ENCODE measurements at places on chromosomes 6 and 20.

DNA sequence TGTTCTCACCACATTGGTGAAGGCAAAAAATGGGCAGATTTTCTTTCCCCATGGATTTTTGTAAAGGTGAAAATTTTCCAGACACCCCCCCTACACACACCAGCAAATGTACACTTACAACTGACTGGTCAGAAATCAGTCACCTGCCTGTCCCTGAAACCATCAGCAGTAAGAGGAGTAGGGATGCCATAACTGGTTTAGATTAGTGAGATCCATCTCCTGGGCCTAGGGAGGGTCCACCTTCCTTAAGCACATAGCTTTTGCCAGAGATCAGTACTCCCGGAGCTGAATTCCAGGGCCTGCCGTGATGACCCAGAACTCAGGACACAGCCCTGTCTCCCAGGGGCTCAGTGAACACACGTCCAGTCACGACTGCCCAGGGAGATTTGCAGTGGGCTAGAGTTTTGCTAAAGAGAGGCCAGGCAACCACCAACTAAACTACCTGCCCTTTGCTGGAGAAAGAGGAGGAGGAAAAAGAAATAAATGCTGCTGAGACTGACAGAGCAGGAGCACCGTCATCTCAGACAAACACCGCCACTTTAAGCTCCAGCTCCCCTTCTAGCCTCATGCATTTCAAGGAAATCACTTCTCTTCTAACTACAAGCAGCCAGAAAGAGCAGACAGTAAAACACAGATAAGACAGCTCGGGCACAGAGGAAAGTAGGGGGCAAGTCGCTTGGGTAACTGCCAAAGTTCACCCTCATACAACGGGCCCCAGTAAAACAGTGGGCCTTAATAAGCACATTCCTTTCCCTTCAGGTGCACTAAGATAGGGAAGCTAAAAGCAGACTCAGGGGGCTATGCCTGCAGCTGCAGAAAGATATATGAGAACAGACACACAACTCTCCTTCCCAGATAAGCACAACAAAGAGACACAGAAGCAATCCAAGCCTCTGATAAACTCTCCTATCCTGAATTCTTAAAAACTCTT is 82.6 kb upstream of the SPTLC3 start:
- no peak for DNase-seq

- DNase-seq, result no peak
Measured at GRCh38 chr6:80767808-80768207, 661.3 kb downstream of the BCKDHB start.

DNA sequence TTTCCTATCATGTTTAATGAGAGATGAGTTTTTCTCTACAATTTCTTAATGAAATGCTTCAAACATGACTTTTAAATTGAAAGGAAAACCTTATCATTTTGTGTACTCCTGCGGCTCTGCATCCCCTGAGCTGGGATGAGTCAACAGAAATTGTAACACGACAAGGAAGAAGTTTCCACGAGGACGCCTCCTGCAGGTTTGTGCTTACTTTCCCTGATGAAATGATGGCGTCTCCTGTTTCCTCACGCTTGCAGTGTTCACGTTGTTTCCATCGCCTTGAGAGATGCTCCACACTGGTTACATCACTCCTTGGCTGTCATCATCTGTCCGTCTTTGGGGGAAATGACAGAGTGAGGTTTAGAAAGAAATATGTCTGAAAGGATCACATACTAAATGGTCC is 233.7 kb upstream of the ZFP64 start:
- DNase-seq, result no peak

GRCh38 chr20:45467861-45468260 is 1.7 kb upstream of the WFDC2 start:
- DNase-seq, result no peak

DNA sequence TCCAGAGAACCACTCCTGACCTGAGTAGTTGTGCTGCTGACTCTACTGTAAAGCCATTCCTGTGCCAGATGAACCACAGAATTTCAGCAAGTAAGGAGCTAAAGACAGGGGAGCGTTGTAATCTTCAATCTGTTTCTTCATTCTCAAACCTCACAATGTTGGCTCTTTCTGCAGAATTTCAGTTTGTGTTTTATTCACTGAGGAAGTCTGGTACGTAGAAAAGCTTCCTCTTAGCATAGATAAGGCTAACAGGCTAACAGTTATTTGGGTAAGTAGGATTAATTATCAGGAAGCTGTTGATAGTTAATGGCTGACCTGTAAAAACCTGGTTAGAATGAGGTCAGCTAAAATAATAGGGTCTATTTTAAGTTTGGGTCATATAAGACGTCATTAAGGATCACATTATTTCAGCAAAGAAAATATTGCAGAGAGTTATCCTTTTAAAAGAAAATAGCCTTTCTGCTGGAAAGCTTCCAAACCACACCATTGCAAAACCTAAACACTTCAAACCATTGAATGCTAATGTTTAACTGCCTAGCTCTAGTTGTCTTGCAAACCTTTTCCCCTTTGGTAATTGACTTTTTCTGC is 14.1 kb upstream of the TENT5A start:
- peak; percentile 98 for DNase-seq

DNA sequence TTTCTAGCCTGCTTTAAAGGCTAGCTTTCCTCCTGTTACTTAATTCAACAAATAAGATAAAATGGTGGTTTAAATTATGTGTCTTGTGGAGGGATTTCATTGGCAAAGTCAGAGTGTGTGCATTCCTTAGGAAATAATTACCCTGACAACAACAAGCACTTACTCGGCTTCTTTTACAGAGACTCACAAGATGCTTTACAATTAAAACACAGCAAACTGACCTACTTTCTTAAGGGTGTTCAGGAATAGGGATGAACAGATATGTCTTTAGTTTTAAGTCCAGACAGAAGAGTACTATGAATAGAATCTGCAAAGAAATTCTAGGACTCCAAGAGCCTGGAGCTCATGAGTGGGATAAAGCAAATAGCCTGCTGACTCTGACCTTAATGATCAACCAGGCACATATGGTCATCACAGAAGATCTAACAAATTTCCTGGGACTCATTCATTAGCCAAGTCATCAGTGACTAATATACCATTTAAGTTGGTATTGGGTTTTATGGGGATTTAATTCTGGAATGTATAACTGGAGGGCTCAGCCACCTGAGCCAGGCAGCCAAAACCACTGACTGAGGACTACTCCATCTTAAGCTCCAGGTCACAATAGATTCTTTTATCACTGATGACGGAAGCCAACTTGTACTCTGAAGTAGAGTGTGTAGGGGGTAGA is 161.8 kb upstream of the RIMS1 start:
- no peak for DNase-seq

DNA sequence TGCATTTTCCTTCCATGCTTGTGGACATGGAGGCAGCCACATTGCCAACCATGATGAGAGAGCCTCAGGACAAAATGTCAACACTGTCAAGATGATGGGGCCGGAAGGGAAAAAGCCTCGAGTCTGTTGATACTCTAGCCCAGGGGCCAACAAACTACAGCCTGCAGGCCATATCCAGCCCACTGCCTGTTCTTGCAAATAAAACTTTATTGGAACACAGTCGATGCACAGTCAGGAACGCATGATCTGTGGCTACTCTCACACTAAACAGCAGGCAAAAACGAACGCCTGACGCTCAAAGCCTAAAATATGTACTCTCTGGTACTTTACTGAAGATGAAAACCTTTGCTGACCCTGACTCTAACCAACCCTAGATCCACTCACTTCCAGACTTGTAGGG is 72.3 kb downstream of the BMP7 start:
- DNase-seq, result no peak

- DNase-seq, result no peak
Measured at GRCh38 chr6:2917801-2918445, 14.8 kb upstream of the SERPINB9 start.

GRCh38 chr20:1790386-1790785 is 104.8 kb upstream of the SIRPA start:
- DNase-seq, result no peak

- peak; percentile 19 for DNase-seq
Measured at GRCh38 chr20:25739615-25740320, 43.1 kb upstream of the ZNF337 start.

DNA sequence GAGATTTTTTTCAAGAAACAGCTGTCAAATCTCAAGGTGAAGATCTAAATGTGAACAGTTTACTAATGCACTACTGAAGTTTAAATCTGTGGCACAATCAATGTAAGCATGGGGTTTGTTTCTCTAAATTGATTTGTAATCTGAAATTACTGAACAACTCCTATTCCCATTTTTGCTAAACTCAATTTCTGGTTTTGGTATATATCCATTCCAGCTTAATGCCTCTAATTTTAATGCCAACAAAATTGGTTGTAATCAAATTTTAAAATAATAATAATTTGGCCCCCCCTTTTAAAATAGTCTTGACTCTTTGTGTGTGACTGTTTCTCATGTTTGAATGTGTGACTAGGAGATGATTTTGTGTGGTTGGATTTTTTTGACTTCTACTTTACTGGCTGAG is 4.0 kb downstream of the PNRC1 start:
- DNase-seq, result no peak

DNA sequence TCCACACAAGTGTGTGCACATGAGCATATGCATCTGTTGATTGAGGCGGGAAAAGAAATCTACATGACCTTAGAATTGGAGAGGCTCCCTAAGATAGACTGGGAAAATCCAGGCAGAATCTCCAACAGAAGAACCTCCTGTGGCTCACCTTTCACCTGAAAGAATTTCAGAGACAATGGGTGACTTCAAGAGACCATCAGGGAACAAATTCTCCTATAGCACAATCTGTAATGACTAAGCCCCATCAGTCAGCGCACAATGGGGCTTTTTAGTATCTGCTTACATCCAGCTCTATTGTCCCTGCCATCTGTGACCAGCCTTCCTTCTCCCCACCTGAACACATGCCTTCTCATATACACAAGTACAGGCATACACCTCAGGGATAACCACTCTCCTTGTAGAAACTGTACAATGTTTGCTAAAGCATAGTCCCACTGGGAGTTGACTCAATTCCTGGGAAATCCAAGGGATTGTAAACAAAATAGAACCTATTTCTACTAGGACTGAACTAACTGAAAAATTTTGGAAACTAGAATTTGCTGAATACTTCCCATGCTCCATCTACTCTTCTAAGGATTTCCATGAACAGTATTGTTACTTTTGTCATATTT is 150.8 kb upstream of the STXBP5 start:
- DNase-seq, result no peak

- peak; percentile 91 for DNase-seq
Measured at GRCh38 chr20:63635431-63636141, 8.7 kb upstream of the GMEB2 start.

DNA sequence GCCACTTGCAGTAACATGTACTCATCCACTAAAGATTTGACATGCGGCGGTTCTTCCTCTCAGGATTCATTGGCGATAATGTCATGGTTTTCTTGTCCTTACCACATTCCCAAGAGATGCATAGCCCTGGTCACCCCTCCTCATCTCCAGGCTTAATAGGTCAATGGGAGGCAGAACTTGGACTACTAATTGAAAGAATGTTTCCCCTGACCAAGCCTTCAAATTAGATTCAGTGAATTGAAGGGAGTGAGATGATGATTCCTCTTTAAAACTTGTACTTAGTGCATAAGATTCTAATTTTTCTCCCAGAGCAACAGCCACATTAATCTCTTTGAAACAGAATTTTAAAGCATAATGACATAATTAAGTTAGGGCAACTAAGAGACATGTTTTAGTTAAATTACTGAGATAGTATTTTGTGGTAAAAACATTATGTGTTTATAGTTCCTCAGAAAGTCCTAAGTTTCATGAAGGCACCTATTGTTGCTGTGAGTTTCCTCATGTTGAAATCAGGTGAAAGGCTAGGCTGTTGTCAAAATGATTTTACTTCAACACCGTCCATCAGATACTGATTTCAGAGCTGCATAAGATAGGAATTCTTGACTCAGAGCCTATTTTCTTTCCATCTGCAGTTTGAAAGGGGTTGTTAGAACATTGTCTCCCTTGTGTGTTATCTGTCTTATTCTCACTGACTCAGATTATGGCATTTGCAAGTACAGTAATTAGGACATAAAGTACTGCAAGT is 48.5 kb downstream of the STK4 start:
- no peak for DNase-seq

DNA sequence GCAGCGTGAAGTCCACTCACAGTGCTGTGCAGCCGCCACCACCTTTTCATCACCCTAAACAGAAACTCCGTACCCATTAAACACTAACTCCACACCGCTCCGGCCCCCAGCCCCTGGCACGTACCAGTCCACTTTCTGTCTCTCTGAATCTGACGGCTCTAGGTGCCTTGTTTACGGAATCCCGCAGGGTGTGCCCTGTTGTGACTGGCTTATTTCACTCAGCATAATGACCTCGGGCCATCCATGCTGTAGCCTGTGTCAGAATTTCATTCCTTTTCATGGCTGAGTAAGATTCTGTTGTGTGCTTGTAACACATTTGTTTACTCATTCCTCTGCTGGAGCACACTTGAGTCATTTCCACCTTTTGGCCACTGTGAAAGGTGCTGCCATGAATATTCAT is 18.0 kb downstream of the TCFL5 start:
- DNase-seq, result no peak

DNA sequence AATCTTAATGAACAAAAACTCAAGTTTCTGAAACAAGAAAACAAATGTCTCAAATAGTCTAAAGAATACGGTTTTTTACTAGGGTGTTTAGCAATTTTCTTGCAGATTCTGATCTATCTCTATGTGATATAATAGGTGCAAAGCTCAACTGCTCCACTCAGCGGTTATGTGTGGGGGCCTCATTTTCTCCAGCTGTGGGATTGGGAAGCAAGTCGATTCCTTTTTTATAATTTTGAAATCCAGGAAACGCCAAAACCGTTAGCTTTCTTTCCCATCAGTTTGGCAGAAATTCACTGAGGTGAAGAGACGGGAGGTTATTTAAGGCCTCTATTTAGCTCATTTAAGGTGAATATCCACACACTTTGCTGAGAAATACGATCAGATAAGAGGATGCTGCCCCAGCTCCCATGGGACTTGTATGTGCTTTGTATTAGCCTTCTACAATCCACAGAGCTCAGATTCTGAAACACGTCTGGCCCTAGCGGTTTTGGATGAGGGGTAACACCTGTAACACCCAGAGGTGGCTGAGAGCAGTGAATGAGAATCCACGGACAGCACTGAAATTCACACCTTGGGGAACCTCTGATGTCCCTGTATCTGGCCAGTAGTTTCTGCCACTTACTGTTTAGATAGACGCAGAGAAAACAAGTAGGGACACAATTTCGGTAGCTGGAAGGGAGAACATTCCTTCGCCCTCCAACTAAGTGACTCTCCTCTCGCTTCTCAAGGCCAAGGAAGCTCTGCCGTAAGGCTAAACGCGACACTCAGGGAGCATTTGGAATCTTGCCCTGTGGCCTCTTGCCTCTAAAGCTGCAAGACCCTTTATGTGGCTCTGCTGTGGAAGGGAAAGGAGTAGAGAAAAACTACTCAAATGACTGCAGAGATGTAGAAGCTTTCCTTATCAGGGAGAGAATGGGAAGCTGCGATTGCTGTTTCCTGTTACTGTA is 6.5 kb upstream of the BCAS4 start:
- DNase-seq, result peak; percentile 58

GRCh38 chr6:4935486-4935885 is 68.4 kb downstream of the RPP40 start:
- DNase-seq, result no peak

- DNase-seq, result no peak
Measured at GRCh38 chr20:58461899-58462298, 53.3 kb downstream of the APCDD1L start.

GRCh38 chr20:30594112-30594511 is 663.4 kb upstream of the DEFB115 start:
- DNase-seq, result no peak

All from GF-D8 (cell line).